Stimulated activated CD4-positive, alpha-beta T cell treated with anti-CD3 and anti-CD28 coated beads, Interleukin-2, amount 100 ng/mL, for 48 hours (primary cell): ENCODE measurements at places on chromosomes 5 and 9.

DNA sequence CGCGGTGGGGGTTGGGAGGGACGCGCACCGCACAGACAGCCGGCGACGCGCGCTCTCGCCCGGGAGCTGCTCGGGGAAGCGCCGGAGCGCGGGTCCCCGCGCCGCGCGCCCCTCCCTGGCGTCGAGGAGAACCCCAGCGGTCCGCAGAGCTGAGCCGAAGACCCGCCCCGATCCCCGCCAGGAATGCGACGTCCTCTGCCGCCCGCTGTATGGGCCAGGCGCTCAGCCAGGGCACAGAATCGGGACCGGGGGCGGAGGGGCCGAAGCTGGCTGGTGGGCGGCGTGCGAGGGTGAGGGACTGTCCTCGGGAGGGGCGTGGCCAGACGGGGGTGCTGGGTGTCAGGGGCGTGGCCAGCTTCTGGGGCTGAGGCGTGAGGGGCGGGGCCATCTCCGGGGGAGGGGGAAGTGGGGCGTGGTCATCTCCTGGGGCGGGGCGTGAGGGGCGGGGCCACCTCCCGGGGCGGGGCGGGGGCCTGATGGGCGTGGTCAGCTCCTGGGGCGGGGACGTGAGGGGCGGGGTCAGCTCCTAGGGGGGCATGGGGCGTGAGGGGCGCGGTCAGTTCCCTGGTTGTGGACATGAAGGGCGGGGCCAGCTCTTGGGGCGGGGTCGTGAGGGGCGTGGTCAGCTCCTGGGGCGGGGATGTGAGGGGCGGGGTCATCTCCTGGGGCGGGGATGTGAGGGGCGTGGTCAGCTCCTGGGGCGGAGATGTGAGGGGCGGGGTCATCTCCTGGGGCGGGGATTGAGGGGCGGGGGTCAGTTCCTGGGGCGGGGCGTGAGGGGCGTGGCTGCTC lies 965 bp downstream of the PTGDS start:
- peak; percentile 45 for DNase-seq

- DNase-seq: no peak
These were observed 364.1 kb upstream of the RORB start for GRCh38 chr9:74132986-74133385.

- no peak for DNase-seq
These were observed 31.7 kb upstream of the TRIM14 start for GRCh38 chr9:98150721-98151120.

DNA sequence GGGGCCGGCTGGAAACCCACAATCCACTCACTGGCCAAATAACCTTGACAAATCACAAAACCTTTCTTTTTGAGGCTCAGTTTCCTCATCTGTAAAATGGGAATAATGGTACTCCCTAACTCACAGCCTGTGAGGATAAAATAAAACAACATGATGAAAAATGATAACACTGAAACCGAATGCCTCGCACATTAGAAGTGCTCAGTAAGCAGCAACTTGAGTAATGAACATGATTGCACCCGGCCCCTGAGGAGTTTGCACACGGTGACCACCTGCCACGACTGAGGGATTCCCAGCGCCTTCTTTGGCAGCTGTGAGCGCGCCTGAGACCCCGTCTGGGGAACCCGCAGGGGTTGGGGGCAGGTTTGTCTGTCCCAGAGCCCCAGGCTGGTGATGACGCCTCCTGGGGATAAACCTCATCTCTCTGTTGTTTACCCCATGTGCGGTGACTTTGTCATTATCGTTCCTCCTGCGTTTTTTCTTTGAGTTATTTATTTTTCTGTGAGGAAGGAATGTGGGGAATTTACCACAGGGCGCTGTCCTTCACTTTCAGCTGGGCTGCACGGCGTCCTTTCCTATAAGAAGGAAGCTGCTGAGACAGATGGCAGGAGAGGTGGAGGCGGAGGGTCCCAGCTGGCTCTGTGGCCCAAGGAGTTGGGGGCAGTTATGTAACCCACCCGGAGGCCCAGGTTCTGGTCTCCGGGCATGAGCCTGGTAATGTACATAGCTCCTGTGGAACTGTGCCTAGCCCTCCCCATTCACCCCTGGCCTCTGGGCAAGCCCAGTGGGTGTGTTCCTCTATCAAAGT lies 3.0 kb upstream of the SYNPO start:
- no peak for DNase-seq

- no peak for DNase-seq
These were observed 32.1 kb upstream of the FCN1 start for GRCh38 chr9:134949681-134950385.

DNA sequence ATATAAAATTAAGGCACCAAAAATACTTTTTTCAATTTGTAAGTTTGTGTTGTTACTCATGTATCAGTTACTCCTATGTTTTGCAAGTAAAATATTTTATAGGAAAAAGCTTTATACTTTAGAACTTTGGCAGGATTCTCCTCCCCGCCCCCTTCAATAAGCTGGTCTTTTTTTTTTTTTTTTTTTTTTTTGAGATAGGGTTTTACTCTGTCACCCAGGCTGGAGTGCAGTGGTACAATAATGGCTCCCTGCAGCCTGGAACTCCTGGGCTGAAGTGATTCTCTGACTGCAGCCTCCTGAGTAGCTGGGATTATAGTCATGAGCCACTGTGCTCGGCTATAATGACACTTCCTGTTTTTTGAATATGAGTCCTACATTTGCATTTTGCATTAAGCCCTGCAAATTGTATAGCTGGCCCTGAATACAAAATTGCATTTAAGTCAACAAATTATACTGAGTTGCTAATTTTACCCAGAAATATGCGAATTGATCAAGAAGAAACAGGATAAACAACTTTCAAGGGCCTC lies 192.9 kb downstream of the PIK3R1 start:
- no peak for DNase-seq

- DNase-seq: no peak
These were observed 549.4 kb upstream of the KLF4 start for GRCh38 chr9:108039012-108039411.

DNA sequence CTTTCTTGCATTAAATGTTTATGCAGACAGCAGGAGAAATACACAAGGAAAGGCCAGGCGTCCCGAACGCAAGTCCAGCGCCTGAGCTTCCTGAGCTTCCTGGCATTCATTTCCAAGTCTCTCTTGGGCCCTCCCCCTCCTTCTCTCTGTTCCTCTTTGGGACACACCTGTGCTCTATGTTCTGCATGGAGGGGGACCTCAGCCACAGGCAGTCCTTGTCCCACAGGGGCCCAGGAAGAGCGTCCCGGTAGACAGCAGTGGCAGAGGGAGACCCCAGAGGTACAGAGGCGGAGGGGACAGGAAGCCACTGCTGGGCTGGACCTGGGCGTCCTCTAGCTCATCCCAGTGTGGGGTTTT lies 221.3 kb downstream of the C9orf50 start:
- DNase-seq: no peak

DNA sequence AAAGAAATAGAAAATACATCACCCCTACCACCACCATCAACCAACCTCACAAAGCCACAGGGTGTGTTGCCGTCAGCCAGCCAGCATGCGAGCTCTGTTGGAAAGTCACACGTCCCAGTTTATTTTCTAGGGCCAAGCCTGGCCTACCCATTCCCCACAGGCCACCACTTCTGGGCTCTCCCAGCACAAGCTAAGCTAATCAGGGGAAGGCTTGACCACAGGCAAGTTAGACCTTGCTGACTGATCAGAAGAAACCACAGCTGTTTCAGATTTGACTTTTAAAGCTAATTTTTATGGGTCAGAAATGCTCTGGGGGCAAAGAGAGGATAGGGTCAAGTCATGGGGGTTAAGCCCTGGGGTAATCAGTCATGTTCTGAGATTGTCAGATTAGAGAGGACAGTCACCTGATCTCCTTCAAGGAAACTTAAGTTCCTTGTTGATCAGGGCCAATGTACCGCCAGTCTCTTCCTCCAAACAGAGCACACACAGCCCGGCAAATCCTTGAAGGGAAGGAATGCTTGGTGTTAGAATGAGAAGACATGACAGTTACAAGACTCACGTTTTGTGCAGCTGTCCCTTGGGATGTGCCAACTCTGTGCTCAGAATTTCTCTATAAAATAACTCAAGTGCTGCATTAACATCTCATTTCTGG lies 7.6 kb downstream of the SHB start:
- DNase-seq: no peak

- no peak for DNase-seq
These were observed 49.5 kb downstream of the KLF4 start for GRCh38 chr9:107439991-107440456.

DNA sequence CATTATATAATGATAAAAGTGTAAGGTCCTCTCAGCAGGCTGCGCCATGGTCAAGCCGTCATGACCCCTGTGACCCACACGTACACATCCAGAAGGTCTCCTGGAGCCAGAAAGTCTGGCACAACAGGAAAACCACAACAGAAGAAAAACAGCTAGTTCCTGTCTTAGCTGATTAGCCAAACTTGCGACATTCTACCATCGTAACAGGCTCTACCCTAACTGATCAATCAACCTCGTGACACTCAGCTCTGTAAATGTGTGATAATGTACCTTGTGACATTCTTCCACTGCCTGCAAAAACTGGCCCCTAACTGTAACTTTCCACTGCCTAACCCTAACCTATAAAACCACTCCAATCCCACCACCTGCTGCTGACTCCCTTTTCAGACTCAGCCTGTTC lies 316.4 kb upstream of the TUSC1 start:
- DNase-seq: no peak

DNA sequence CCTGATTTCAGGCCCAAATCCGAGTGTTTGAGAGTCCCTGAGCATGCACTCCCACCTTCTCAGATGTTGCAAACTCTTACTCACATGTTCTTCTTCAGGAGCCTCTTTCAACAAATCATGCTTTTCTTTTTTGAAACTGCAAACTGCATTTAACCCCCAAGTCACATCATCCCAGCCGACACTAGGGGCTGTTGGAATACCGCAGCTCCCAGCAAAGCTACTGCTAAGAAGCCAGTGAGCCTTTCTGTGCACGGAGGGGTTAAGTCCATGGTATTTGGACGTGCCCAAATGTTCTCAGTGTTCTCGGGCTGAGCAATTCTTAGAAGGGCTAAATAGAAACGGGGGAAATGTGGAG lies 282.9 kb downstream of the NFIB start:
- no peak for DNase-seq

- no peak for DNase-seq
These were observed 343.2 kb upstream of the DAP start for GRCh38 chr5:11104210-11104609.

DNA sequence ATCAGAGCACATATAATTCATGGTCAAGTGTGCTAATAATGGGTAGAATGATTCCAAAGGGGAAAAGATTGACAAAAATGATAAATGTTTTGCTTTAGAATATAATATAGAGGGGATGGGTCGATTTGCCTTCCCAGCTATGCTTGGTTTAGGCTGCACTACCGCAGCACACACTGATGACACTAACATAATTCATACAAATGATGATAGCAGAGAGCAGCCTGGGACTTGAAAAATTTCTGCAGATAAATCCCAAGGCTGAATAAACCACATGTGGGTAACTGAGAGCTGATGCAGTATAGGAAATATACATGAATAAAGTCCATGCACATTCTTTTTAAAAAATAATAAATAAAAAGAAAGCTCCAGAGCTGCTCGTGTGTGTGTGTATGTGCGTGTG lies 54.5 kb downstream of the EFNA5 start:
- DNase-seq: no peak

DNA sequence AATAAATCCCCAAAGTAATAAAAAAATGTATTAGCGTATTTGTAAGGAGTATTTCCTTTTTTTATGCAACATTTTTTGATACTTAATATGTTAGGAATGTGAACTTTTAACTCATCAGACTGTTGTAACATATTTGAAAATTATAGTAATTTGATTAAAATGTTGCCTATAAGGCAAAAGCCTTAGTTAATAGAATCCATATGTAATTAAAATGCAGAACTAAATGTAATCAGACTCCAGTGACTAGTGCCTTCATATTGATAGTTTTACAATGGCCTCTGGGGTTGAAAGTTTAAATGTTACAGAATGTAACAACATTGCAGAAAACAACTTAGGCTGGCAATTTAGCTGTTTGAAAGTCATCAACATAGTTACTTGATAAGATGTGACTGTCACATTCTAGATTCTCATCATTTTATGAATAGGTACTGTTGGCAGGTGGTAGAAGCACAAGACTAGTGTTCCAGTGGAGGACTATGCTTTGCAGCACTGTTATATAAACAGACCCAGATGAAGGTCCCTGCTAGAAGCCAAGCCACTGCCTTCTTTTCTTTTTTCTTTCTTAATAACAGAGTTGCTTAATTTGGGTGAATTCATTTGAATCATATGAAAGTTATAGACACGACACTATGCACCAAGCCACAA lies 382.9 kb downstream of the CCDC171 start:
- no peak for DNase-seq

DNA sequence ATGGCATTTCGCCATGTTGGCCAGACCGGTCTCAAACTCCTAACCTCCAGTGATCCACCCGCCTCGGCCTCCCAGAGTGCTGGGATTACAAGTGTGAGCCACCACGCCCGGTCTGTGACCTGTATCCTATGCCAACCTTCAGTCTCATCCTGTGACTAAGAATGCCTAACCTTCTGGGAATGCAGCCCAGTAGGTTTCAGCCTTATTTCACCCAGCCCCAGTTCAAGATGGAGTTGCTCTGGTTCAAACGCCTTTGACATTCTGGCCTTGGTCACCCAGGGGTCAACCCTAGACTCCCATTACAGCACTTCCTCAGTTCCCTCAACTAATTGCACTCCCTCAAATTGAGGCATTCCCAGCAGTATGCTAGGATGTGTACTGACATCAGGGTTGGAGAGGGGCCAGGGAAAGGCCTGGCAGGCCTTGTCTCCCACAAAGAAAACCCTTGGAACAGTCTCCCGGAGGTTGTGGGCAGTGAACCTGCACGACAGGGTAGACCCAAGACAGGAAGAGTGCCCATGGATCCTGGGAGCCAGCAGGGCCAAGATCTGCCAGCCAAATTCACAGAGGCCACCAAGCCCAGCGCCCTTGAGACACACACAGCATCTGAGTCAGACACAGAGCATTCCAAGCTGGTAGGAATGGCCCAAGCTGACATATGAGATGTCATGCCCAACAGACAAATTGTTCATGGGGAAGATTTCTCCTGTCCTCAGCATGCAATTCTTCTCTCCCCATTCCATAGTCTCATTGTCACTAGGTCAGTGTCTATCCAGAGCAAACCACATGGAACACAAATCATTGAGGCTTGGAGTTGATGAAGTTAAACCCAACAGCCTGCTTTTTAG lies 24.9 kb upstream of the SMU1 start:
- no peak for DNase-seq

DNA sequence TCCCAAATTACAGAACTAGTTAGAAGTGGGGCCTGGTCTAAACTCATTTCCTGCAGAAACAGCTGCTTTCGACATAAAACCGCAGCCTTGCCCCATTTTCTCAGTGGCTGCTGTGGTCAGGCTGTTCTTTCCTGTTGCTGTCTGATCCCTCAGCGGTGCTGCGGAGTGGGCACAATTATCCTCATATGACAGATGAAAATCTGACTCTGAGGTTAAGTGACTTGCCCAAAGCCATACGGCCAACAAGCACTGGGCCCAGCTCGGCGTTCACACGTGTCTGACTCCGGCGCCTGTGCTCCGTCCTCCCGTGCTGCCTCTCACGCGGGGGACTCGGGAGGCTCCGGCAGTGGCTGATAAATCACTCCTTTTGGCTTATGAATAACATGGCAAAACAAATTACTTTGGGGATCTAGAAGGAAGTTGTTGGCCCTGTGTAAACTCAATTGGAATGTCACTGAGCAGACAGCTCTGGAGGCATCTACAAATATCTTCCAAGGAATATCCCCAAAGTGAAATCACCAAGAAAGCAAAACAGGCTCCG lies 142.6 kb upstream of the LMX1B start:
- DNase-seq: peak; percentile 60
